ENCODE measurements at places on chromosomes 2 and 18.
A peak's percentile ranks its signal among the peaks of the same experiment; 100 is the strongest.

DNA sequence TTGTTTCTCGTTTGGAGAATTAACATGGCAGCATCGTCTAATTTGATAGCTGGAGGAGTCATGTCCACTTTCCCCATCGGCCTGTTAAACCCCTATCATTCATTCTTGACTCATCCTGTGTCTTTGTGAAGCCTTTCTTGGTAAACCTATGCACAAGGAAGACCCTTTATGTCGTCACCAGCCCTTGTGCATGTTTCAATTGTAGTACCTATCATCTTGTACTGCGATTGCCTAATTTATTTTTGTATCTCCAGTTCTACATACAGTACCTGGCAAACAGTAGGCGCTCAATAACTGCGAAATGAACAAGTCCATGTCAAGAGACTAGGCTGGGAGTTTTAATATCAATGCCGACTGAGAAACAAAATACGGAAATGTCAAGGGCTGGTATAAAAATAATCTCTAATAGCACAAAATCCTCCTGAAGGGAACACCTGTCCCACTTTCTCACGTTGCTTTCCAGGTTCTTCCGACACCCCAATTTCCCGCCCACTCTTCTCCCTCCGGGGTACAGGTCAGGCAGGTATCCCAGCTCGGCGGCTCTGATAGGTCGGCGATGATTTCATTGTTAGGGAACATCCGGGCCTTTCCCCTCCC, 1.3 kb upstream of the PPM1B start:
- no peak for DNase-seq

DNA sequence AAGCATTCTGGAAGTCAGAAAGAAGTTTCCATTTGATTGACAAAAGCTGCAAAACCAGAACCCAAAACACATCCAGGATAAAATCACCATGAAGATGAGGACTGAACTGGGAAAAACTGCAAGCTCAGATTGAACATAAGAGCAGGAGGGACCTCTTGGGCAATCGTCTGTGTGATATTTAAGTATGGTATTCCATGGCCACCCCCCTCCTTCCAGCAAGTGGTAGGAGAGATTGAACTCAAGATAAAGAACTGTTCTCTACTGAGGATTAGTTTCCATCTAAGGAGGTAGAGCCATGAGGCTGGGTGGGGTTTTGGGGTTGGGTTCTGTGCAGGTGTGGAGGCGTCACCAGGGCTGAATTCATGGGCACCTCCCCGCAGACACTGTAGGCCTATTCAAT, 251.1 kb downstream of the NCKAP5 start:
- DNase-seq: no peak

GRCh38 chr2:215678094-215678493, 242.2 kb upstream of the FN1 start:
- DNase-seq: no peak

- no peak for DNase-seq
Measured at GRCh38 chr2:129347486-129348217, 631.8 kb upstream of the RAB6C start.

- DNase-seq: no peak
Measured at GRCh38 chr18:41545091-41545888, 409.7 kb upstream of the PIK3C3 start.

DNA sequence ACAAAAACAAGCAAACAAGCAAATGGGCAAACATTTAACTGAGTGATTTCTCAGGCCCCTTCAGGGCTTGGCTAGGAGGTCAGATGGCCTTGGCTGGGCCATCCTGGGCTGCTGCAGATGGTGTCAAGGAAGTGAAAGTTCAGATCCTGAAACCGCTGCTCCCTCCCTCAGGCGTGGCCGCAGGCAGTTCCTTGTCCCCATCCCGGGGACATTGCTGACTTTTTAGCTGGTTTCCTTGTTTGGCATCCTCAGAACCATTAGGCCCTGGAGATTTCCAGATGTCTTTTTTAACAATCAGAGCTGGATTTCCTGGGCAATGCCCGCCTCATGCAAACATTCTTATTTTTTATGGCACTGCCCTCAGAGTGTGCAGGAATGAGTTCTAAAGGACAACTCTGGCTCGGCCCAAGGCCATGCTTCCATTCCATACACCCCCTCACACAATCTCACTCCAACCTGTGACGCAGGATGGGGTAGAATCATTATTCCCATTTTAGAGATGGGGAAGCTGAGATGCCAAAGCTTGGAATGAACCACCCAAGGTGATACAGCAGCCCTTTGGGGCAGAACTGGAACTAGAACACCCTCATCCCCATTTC, 86.1 kb upstream of the ZCCHC2 start:
- no peak for DNase-seq

DNA sequence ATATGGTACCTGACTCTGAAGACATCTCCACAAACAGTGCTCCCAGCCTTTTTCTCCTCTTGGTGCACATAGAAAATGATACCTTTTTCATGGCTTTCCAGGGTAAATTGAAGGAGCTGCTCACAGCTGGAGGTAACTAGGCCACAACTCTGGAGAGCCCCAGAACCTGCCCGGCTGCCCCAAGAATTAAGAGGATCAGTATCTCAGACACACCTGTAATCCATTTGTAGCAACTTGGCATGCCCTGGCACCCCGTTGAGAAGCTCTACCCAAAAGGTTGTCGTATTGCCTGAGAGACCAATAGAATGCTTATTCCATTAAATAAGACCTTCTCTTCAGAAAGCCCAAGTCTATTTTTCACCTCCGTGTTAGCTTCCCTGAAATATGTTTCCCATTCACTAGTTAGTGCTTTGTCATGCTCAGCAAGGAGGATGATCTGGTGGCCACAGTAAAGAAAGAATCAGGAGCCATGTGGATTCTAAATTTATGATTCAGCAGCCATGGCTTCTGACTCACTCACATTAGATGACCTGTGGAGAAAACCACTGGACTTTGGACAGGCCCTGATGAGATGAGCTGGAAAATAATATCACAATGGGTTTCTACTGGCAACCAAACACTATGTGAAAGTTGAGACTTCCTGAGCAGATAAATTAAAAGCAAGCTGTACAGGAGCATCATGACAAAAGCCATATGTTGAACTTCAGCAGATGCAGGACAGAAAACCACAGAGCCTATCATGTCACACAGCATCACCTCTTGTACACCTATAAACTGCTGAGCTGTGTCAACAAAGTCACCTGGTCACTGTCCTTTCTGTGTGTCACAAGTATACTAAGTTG, 253.3 kb upstream of the OSR1 start:
- peak; percentile 95 for DNase-seq

DNA sequence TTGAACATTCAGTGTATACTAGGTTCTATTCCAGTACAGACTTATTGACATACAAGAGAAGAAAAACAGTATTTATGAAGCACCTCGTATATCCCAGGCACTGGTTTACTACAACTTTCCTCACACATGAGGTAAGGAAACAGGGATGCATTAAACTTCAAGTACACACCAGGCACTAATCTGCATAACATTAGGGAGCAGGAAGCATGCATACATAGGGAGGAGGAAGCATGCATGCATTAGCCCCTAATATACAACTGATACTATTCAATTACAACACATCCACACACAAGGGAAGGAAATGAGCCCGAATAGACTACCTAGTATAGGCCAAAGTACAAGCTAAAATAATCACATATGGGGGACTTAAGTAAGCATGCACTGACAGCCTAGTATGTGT, 525.3 kb downstream of the SUCLG1 start:
- DNase-seq: no peak

- peak; percentile 29 for DNase-seq
Measured at GRCh38 chr18:56162311-56163265, 475.8 kb downstream of the TXNL1 start.

DNA sequence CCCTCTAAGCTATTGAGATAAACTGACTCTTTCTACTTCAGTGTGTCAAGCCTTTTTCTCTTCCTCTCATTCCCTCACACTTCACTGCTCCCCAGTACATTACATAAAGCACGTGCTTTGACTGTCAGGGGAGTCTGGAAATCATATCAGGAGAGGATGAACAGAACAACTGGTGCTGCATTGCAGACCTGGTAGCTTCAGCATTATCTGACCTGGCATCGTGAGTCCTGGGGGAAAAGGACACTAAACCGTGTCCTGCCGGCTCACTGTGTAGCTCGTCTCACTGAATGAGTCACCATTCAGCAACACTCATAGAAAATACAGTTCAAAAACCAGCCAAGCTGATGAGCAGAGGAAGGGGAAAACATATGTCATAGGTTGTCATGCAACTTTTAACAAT, 108.5 kb upstream of the UNC80 start:
- DNase-seq: peak; percentile 27

GRCh38 chr2:224524657-224525056, 60.5 kb downstream of the CUL3 start:
- no peak for DNase-seq

- DNase-seq: no peak
Measured at GRCh38 chr2:195727106-195727505, 70.1 kb downstream of the SLC39A10 start.

GRCh38 chr2:15178946-15179345, 382.2 kb downstream of the NBAS start:
- DNase-seq: no peak

- no peak for DNase-seq
Measured at GRCh38 chr2:190311893-190312634, 7.6 kb downstream of the HIBCH start.

- DNase-seq: no peak
Measured at GRCh38 chr2:183530333-183530901, 406.2 kb downstream of the NUP35 start.

GRCh38 chr2:217248312-217248935, 388.6 kb upstream of the TNP1 start:
- DNase-seq: peak; percentile 93

- DNase-seq: no peak
Measured at GRCh38 chr2:102603904-102604303, 15.4 kb upstream of the SLC9A2 start.

DNA sequence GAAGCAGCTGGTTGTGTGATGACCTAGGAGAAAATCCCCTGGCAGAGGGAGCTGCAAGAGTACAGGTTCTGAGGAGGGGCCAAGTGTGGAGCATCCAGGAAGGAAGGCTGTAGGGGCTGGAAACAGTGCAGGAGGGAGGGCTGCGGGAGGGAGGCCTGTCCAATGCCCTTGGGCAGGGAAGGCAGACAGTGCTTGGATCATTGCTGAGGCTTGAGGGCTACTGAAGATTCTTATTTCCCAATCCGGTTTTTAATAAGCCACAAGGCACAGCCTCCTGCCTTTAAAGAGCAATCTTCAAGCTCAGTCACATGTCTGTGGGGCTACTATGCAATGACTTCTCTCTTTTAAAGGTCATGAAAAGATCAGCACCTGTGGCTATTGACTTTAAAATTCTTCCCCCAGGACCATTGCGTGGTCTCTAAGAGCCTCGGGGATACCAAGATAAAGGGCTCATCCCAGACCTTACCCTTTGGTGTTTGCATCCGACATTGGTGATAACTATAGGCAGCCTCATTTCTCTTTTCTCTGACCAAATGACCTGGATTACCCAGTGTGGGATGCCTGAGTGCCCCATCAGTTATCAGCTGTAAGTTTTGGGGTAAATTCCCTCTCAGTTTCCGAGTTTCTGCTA, 149.6 kb downstream of the DOCK10 start:
- no peak for DNase-seq

DNA sequence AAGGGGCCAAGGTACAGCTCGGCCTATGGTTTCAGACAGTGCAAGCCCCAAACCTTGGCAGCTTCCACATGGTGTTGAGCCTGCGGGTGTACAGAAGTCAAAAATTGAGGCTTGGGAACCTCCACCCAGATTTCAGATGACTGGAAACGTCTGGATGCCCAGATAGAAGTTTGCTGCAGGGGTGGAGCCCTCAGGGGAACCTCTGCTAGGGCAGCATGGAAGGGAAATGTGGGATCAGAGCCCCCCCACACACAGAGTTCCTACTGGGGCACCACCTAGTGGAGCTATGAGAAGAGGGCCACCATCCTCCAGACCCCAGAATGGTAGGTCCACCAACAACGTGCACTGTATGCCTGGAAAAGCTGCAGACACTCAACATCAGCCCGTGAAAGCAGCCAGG, 15.0 kb upstream of the DNAH7 start:
- DNase-seq: no peak

DNA sequence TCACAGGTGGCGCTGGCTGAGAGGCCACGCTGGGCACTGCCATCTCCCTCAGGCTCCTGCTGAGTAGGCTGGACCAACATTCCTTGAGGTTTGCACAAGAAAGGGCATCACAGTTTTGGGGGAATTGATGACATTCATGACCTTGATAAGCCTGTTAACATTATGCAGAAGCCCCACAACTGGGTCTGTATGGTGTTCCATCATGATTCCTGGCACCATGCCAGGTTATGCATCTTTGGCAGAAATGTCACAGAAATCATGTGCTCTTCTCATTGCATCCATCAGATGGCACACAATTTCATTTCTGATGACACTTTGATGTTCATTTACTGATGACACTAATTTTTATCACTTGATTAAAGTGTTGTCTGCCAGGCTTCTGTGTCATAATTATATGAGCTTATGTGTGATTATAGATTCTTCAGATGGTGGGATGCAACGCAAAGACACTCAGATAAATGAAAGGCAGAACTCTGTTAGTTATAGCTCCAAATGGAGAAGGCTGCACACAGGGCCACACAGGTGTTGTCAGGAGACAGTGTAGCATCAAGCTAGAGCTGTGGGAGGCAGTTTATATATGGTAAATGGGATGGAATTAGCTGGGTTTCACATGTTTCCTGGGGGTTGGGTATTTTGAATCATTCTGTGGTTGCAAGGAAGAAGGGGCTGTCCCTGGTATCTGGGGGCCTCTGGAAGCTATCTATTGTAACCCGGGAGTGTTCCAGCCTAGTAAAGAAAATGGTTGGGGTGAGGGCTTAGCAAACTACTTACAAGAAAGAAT, 191.3 kb downstream of the SLC39A10 start:
- peak; percentile 21 for DNase-seq

- no peak for DNase-seq
Measured at GRCh38 chr2:71428472-71429383, 24.6 kb upstream of the DYSF start.

GRCh38 chr2:74005786-74006185, 21.1 kb downstream of the TET3 start:
- peak; percentile 47 for DNase-seq

GRCh38 chr2:230915319-230915718, 9.7 kb downstream of the GPR55 start:
- DNase-seq: no peak

DNA sequence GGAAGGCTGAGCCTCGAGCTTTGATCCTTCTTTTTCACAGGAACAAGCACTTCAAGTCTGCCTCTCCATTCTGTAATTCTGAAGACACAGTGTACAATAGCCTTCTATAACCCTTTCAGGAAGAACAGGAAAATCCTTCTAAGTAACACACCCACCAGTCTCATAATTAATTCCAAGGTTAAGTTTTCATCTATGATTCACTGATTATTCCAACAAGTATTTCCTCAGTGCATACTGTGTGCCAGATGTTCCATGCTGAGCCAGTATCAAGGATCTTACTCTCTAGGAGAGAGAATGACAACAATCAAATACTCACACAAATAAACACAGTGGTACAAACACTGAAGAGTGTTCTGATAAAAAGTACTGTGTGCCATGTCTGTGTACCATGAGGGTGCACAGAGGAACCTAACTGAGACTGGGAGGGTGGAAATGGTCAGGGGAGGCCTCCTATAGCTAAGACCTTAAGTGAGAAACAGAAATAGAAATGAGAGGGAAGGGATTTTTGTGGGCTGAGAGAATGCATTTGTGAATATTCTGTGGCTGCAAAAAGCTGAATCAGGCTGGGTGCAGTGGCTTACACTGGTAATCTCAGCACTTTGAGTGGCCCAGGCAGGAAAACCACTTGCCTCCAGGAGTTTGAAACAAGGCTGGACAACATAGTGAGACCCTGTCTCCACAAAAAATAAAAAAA, 7.3 kb upstream of the MTLN start:
- peak; percentile 60 for DNase-seq

Measured in fibroblast of skin of scalp (primary cell).